ENCODE measurements at places on chromosomes 6 and 20.

DNA sequence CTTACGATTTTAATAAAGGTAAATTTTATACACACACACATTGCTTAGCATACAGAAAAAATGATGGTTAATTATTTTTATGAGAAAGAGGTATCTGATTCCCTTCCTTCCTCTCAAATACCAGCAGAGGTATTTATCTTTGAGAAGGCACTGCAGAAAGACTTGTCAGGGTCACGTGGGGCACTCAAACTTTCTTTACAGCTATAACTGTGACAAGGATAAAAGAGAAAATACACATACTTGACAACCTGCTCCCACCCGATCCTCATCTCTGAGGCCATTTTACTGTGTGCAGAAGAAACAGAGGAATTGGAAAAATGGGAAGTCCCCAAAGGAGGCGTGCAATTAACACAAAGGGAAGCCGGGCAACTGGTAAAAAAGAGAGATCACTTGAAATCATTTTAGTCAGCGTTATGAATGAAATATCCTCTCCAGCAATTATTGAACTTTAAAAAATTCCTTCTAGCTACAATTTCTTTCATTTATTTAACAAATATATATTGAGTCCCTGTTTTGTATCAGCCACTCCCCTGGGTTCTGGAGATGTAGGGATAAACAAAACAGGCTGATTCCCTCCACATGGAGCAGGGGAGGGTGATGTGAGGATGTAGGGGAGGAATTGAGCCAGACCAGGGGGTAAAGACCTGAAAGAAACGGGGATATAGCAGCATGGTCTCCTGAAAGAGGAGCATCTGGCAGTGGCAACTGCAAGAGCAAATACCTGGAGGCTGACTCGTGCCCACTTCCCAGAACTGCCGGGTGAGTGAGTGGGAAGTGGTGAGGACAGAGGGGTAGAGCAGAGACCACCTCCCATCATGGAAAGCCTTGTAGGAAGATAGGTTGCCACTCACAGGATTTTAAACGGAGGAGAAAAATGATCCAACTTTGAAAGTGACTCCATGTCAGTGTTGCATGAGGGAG lies 510.3 kb downstream of the KIF16B start:
- DNase-seq, result no peak

DNA sequence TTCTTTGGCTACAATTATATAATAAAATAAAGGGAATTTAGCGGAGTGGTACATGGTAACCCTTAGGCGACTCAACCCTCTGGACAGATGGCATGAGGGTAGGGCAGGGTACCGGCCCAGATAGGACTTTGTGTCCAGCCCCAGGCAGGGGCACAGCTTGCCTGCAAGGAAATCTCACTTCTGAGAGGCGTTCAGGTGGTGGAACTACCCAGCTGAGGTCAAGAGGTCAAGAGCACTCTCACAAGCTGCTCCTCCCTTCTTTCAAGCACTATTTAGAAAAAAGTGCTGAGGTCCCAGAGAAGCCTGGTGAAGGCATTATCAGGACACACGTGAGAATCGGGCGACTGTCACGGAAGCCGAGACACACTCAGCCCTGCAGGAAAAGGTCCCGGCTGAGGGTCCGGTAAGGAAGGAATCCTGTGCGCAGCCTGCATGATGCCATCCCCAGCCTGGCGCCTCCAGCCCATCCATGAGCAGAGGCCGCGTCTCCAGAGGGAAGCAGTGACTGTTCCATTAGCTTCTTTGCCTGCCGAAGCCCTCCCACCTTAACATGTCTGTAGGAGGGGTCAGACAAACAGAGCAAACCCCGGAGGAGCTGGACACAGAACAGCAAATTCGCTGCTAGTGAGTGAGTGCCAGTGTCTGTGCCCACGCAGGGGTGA lies 54.8 kb downstream of the WDR27 start:
- DNase-seq, result no peak

DNA sequence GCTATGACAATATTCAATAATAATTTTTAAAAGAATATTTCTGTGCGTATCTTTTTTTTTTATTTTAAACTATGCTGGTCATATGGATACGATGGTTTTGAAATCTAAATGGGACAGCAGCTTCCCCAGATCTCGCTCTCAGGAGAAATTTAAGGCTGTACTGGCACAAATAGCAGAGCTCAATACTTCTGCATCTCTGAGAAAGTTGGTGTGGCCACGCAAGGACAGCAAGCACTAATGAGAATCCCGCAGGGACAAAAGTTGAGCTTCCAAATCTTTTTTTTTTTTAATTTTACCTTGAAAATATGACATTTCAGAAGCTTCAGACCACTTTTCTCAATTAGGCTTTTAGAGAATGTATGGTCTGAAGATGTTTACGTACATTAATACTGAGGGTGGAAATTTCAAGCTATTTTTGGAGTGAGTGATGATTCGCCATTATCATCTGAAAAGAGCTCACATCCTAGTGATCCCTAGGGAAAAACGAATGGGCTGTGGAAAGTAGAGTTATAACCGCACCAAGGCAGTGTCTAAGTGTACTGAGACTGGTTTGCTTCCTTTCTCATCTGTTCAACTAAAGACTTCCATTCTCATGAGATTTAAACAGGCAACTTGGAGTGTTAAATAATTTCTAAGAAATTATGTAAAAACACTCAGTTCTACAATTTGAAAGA lies 840.0 kb downstream of the C6orf118 start:
- DNase-seq, result no peak

DNA sequence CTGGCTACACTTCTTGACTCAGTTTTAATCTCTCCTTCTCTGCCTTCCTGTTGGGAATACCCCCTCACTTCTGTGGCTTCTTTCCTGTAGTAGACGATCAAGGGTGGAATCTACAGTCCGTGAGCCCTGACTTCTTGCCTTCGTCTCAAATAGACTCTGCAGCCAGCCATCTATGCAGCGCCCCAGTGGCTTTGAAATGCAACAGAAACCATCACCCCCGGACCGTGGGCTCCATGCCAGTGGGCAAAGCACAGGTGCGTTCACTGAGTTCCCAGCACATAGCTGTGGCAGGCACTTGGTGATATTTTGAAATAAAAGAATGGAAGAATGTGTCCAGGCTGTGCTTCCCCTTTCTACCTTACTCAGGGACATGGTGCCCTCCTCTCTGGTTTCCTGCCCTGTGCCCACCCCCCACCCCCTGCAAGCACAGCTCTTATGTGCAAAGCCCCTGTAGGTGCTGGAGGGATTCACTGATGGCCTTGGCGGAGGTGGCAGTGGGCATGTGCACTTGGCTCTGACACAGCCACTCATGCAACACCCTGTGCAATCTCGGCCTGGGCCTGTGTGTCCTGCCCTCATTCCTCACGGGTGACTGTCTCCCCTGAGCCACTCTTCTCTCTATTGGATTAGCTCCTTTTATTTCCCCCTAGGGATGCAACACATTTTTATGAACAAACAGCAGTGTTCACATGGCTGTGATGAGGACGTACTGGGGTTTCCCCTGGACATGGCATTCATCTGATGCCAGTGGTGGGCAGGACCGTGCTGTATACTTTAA lies 5.5 kb upstream of the CDSN start:
- DNase-seq, result no peak

GRCh38 chr6:31752739-31753319 lies 9.6 kb upstream of the SAPCD1 start:
- no peak for DNase-seq
